Glutamatergic neuron (in vitro differentiated cells): ENCODE measurements at places on chromosomes 6 and 20. TPM values are rescaled to one million over a fixed set of nuclear protein-coding genes. Genes with fewer than 3 reads are reported as not detected.
A peak's percentile ranks its signal among the peaks of the same experiment; 100 is the strongest.

DNA sequence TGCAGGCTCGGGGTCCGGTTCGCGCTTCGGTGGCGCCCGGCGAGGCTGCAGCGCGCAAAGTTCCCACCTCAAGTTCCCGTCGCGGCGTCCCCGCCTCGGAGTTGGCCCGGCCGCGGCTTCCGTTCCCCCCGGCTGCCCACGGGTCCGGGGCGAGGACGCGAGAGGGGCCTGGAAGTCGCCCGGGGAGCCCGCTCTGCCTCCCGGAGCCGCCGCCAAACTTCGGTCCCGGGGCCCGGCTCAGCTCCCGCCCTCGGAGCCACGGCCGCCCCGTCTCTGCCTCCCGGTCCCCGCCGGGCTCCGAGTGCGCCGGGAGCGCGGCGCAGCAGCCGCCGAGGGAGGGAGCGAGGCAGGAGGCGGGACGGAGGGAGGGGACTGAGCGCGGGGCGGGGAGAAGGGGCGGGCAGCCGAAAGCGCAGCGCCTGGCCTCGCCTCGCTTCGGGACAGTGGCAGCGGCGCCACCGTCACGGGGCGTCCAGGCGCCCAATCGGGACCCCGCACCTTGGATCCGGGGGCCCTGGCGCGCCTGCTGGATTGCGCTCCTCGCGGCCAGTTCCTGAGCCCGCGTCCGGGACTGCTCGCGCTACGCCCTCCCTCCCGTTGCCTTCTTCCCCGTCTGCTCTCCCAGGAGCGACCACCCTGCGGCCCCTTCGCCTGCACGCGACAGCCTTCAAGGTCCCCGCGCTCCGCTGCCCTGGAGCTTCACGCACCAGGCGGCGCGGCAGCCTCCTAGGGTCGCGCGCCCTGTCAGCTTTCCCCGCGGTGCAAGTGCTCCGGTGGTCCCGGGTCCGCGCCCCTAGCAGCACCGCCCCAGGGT, at the start of gene KCNG1:
KCNG1 (minus strand) TSS at position 305 of the 814 bp plus-strand sequence. CDS start 12,769 bp downstream, outside the sequence.
- DNase-seq: peak; percentile 84

- DNase-seq: no peak
These were observed 258.9 kb upstream of the SOX4 start for GRCh38 chr6:21334651-21335050.

POLR1C gene
- total RNA-seq: 18.9 TPM

- no peak for DNase-seq
These were observed 279.9 kb upstream of the RNF24 start for GRCh38 chr20:4295226-4295625.

DNA sequence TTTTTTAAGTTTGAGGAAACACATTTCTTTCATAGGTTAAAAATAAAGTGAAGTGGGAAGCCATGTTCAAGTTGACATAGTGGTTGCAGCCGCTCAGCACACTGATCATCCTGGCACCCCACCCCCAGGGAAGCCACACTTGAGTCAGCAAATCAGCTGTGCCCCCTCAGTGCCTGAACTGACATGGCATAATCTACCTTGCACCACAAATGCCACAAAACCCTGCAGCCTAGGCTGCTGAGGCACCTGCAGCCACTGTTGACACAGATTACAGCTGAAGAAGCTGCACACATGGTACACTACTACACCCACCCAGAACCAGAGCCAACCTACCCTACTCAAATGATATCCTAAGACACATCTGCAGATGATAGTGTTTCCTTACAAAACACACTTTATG, 77.5 kb upstream of the RIMS1 start:
- no peak for DNase-seq

FAM229B gene
- total RNA-seq: 20.3 TPM

PAX1 gene
- not detected for total RNA-seq

GRCh38 chr6:25181923-25182322, 97.3 kb upstream of the CARMIL1 start:
- no peak for DNase-seq

- peak; percentile 83 for DNase-seq
These were observed 2.1 kb upstream of the LAMA5 start for GRCh38 chr20:62368976-62369814.

DNA sequence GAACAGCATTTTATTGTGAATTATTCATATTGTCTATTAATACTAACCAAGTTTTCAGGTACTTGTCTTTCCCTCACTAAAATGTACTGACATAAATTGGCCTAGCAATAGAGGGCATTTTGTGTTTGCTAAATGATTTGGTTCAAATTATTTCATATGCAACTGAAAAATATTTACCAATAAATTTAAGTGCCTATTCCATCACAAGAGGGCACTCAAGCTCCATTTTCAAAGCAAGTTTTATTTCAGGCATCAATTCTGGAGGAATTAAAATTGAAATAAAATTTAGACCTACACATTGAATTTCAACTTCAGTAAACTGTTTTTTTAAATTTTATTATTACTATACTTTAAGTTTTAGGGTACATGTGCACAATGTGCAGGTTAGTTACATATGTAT, 114.3 kb upstream of the SYNCRIP start:
- no peak for DNase-seq

STK35 gene
- total RNA-seq: 17.4 TPM

DNA sequence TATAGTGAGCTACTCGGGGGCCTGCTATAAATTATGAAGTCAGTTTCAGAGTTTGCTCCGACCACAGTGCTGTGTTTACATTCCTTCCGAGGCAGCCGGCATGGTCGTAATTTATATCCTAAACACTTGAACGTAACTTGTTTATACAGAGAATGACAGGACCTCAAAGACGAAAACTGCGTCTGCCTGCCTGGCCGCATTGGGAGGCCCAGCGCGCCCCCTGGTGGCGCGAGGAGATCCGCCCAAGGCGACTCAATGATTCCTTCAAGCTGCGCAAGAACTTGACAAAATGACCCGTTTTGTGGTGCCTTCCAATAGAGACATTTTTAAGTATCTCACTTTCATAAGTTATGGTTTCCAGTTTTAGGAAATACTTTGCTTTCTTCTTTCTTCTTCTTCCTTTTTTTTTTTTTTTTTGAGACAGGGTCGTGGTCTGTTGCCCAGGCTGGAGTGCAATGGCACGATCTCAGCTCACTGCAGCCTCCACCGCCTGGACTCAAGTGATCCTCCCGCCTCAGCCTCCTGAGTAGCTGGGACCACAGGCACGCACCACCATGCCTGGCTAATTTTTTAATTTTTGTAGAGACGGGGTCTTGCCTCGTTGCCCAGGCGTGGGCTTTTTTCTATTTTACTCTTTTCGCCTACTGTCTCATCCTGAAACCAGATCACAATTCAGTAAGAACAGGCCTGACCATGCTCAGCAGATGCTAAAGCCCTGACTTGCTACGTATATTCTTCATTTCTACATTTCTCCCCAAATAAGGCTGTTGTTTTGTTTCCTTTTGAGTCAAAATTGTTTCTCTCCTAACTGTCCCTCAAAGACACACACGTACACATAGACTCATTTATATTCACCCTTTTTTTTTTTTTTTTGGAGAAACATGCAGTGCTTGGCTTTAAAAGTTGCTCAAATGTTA, 7.8 kb downstream of the FOXF2 start:
- DNase-seq: peak; percentile 82

MYB gene
- 0.56 TPM for total RNA-seq

ZBTB46 gene
- total RNA-seq: 94.4 TPM

SMPDL3A gene
- 10.0 TPM for total RNA-seq

WFDC2 gene
- 4.8 TPM for total RNA-seq

PEX3 gene
- 12.0 TPM for total RNA-seq

IMPG1 gene
- total RNA-seq: 0.51 TPM

- DNase-seq: no peak
These were observed 55.0 kb downstream of the AIG1 start for GRCh38 chr6:143115728-143116127.

- no peak for DNase-seq
These were observed 45.1 kb downstream of the CEP85L start for GRCh38 chr6:118606268-118606667.

BPIFB2 gene
- not detected for total RNA-seq

TBX18 gene
- 5.1 TPM for total RNA-seq

DNA sequence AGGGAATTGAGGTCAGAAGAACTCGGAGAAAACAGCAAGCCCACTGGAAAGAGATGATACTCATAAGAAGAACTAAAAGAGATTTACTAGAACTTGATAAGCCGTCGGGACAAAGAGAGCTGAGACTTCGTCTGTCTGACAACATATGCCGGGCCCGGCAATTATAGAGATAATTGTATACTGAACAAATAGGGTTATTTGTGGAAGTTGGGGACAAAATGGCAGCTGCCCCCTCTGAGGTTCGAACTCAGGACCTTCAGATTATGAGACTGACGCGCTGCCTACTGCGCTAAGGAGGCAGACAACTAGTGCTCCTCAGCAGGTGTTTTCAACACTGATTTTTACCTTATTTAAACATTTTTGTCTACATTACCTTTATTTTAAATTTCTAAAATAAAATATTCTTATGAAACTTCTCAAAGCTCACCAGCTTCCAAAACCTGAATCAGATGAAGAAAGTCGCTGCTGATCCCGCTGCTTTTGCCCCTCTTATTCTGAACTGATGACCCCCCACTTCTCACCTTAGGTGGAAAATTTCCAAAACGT, 29.3 kb upstream of the TRIM27 start:
- peak; percentile 40 for DNase-seq

DNA sequence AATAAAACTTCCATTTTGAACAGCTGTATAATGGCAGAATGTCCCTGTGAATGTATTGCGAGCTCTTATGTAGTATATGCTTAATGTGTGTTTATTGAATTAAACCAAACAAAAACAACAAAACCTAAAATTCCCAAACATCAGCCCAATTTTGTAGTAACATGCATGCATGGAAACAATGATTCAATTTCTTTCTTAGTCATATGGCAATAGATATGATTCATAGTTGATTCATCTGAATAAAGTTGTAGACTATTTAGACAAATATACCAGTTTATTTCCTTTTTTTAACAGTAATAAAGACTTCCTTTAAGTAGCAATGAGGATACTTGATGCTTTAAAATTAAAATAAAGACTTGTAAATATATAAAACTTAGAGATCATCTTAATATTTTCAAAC, 670.6 kb downstream of the CD109 start:
- DNase-seq: no peak

GRCh38 chr6:168631564-168631963, 190.6 kb downstream of the SMOC2 start:
- DNase-seq: no peak

DNA sequence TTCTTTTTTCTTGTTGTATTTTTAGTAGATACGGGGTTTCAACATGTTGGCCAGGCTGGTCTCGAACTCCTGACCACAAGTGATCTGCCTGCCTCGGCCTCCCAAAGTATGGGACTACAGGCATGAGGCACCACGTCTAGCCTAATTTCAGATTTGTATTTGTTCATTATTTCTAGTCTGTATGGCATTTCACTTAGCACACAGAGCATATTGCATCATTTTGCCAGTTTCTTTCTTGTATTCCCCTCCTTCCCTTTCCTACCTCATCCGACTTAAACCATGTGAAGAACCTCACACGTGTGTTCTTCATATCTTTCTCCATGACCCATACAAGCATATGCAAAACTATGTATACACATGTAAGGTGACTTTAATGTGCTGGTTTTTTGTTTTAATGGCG, 470.0 kb downstream of the CBLN4 start:
- no peak for DNase-seq

GRCh38 chr6:98627129-98627775, 207.1 kb upstream of the POU3F2 start:
- no peak for DNase-seq

TRIM15 gene
- not detected for total RNA-seq

SIRPG gene
- not detected for total RNA-seq

DNA sequence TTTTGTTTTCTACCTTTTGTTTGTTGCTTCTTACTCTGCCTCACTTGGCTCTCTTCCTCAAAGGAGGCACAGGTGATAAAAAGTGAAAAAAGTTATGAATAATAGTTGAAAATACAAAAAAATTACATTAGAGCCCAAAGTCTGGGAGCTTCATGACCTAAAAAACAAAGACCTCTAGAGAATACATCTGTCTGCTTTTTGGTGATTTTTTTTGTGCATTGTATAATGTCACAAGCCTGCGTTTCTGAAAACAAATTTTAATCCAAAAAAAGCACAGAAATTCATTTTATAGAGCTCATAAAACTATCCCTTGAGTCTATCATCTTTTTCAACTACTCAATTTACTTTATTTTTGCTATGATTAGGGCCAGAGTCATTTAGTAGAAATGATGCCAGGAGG, 41.4 kb upstream of the ARHGAP18 start:
- no peak for DNase-seq

GRCh38 chr6:148973538-148974208, 226.8 kb downstream of the UST start:
- no peak for DNase-seq

DBNDD2 gene
- 4.1 TPM for total RNA-seq
